ENCODE measurements at places on chromosomes 16 and 17. TPM values are rescaled to one million over a fixed set of nuclear protein-coding genes. Genes with fewer than 3 reads are reported as not detected.

- H3K4me3 ChIP-seq = no peak overlapping the region
- no peaks in the 10 kb centered on the region for H3K36me3 ChIP-seq
- no peaks in the 10 kb centered on the region for H3K4me1 ChIP-seq
- no peaks in the 10 kb centered on the region for H3K27me3 ChIP-seq
These were observed 191.9 kb upstream of the PIRT start for GRCh38 chr17:11029791-11030190.

DNA sequence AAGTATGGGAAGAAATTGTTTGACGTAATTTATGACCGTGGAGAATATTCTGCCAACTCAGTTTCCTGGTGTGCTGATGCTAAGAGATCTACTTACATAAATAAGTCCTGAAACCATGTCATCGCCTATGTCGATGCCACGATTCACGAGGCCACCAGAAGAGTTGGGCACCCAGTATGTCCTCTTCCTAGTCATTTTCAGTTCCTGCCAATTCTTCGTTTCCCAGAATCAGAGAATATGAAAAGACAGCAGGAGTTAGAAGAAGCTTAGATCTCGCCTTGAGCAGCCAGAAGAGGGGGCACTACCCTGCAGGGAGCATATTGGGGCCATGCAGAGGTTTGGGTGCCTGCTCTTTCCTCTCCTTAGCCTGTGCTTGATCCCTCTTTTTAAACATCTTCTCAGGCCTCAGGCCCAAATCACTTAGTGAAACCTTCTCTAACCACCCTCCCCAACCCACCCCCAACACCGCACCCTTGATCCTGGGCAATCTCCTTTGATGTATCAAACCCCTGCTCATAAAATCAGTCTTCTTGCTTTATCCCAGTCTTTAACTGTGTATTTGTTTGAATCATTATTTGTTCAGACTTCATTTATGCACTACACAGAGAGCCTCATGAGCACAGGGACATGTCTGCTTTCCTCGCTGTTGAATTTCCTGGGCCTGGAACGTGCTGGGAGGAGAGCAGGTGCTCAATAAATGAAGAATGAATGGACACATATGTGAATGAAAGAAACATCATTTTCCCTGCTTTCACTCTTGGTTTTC, 12.2 kb upstream of the LONP2 start:
- no peak overlapping the region for H3K4me3 ChIP-seq
- H3K27me3 ChIP-seq = peaks cover 13% of the 10 kb centered on the region
- peaks cover 15% of the 10 kb centered on the region for H3K4me1 ChIP-seq

DNA sequence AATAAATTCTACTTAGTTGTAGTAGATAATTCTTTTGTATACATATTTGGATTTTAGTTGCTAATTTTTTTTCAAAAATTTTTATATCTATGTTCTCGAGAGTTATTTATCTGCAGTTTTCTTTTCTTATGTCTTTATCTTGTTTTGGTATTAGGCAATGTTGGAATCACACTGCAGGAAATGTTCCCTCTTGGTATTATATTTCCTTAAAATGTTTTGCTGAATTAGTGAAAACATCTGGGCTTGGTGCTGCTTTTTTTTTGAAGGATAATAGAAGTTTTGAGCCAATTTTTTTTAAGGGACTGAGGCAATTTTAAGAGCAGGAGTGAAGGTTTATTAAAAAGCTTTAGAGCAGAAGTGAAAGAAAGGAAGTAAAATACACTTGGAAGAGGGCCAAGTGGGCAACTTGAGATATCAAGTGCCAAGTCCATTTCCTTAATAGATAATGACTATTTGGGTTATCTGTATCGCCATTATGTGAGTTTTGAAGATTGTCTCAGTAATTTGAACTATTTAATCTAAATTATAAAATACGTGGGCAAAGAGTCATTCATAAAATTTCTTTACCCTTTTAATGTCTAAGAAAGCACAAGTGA, 1390.1 kb upstream of the CDH8 start:
- no peaks in the 10 kb centered on the region for H3K36me3 ChIP-seq
- H3K4me1 ChIP-seq = peaks cover 6% of the 10 kb centered on the region
- no peaks in the 10 kb centered on the region for H3K27me3 ChIP-seq

DNA sequence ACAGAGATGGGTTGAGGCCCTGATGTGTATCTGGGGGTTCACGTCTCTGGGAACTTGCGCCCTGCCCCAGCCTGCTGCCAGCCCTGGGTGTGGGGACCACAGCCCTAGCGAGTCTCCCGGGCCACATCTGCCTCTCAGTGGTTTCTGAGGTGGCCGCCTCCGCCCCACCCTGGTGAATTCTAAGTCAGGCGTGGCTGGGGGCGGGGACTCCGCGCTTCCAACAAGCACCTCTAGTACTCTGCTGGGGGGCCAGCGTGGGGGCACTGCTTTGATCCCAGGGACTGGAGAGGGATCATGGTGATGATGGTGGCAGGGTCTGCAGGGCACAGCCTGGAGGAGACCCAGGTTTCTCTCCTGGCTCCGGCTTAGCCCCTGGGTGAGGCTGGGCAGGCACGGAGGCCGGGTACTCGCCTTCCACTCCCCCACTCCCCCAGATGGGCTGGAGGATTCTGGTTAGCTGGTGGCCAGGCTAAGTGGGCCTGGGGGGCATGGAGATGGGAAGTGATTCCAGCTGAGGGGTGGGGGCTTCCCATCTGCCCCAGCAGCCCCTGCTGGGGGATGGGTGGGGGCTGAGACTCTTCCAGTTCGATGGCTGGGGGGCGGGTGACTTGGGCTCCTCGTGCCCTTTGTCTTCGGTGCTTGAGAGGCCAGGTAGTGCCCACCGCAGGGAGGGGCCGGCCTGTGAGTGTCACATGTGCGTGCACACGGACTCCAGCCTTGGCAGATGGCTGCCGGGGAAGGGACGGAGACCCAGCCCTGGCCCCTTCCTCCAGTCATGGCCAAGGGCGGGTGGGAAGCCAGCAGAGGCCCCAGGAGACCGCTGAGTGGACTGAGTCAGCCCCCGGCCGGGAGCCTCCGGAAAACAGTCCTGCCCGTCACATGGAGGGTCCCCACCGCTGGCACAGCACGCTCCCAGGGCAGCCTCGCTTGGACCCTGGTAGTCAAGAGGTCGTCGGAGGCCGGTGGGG, 3.9 kb downstream of the GLIS2 start:
- no peaks in the 10 kb centered on the region for H3K36me3 ChIP-seq
- peaks cover 13% of the 10 kb centered on the region for H3K4me1 ChIP-seq
- no peak overlapping the region for H3K27ac ChIP-seq
- H3K4me3 ChIP-seq = no peak overlapping the region
- H3K27me3 ChIP-seq = no peaks in the 10 kb centered on the region
- no peak for DNase-seq

DNA sequence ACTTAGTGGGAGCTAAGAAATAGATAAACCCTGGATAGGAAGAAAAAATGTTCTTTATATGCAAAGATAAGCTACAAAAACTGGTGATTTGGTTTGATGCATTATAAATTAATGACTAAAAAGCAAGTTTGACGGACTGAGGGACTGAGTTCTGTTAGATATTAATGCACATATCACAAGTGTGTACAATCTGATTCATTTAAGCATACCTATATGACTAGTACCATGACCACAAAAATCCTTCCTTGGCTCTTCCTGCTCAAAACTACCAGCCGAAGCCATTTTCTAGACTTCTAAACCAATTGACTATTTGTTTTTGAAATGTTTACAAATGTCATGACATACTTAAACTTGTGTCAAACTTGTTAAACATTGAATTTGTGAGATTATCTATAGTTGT, 374.5 kb upstream of the MON1B start:
- no peaks in the 10 kb centered on the region for H3K27me3 ChIP-seq
- no peak for DNase-seq
- H3K27ac ChIP-seq = no peak overlapping the region
- H3K4me1 ChIP-seq = peaks cover 8% of the 10 kb centered on the region

GRCh38 chr17:72359274-72359673, 238.5 kb downstream of the SOX9 start:
- no peak overlapping the region for H3K4me3 ChIP-seq
- DNase-seq = no peak
- no peak overlapping the region for H3K27ac ChIP-seq
- H3K4me1 ChIP-seq = peaks cover 7% of the 10 kb centered on the region
- peaks cover 20% of the 10 kb centered on the region for H3K27me3 ChIP-seq

DNA sequence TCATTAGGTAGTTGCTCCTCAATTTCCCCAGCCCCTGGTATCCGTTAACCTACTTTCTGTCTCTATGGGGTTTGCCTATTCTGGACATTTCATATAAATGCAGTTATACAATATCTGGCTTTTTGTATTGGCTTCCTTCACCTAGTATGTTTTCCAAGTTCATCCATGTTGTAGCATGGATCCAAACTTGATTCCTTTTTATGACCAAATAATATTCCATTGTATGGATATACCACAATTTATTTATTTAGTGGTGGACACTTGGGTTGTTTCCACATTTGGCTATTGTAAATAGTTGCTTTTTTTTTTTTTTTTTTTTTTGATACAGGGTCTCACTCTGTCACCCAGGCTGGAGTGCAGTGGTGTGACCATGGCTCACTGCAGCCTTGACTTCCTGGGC, 15.9 kb downstream of the EPN2 start:
- no peak for DNase-seq
- H3K27me3 ChIP-seq = no peaks in the 10 kb centered on the region
- peaks cover 13% of the 10 kb centered on the region for H3K4me1 ChIP-seq
- H3K27ac ChIP-seq = no peak overlapping the region

DNA sequence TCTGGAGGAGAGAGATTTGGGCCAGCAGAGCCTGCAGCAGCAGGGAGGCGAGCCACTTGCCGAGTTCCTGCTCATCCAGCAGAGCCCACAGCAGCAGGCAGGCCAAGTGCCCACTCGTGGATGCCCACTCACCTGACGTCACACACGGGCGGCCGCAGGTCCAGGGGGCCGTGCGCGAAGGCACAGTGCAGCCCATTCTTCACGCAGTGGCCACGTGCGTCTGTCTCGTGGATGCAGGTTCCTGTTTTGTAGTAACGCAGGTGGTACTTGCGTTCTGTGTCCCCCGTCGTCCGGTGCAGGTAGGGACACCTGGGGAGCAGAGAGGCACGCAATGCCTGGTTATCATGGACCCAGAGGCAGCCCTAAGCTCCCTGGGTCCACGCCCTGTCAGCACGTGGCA, 11.5 kb downstream of the UNKL start:
- H3K36me3 ChIP-seq = peaks cover 8% of the 10 kb centered on the region
- no peaks in the 10 kb centered on the region for H3K4me1 ChIP-seq
- DNase-seq = no peak
- no peaks in the 10 kb centered on the region for H3K27me3 ChIP-seq
- H3K4me3 ChIP-seq = no peak overlapping the region
- no peak overlapping the region for H3K27ac ChIP-seq

The KSR1 gene
- total RNA-seq = 66.2 TPM

Measured in progenitor cell of endocrine pancreas (in vitro differentiated cells).